Activated T-helper 1 cell treated with anti-CD3 and anti-CD28 coated beads, Interleukin-2, amount 50 U/mL, for 16 hours (primary cell): ENCODE measurements at places on chromosomes 12 and 14.

- DNase-seq = peak; percentile 17
These were observed 27.6 kb downstream of the BICD1 start for GRCh38 chr12:32134101-32134888.

- DNase-seq = no peak
These were observed 17.3 kb downstream of the TNFAIP2 start for GRCh38 chr14:103140316-103141109.

GRCh38 chr14:68403191-68404145 is 389.4 kb downstream of the ZFP36L1 start:
- DNase-seq = no peak

GRCh38 chr12:98465950-98466602 is 49.3 kb upstream of the TMPO start:
- DNase-seq = no peak

- no peak for DNase-seq
These were observed 330.2 kb downstream of the ZFP36L1 start for GRCh38 chr14:68462683-68463082.

DNA sequence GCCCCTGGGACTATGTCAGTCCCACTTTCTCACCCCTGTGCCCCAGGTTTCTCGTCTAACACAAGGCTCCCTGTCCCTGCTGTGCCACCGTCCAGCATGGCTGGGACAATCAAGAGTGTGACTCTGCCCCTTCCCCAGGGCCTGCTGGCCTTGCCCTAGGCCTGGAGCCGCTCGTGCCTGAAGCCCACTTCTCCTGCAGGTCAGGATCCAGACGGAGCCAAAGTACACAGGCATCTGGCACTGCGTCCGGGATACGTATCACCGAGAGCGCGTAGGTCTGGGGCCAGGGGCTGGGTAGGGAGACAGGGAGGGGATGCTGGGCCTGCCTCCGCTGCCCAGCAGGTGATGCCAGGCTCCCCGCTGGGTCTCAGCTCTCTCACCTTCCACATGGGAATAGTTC is 2.8 kb downstream of the SLC25A47 start:
- no peak for DNase-seq

DNA sequence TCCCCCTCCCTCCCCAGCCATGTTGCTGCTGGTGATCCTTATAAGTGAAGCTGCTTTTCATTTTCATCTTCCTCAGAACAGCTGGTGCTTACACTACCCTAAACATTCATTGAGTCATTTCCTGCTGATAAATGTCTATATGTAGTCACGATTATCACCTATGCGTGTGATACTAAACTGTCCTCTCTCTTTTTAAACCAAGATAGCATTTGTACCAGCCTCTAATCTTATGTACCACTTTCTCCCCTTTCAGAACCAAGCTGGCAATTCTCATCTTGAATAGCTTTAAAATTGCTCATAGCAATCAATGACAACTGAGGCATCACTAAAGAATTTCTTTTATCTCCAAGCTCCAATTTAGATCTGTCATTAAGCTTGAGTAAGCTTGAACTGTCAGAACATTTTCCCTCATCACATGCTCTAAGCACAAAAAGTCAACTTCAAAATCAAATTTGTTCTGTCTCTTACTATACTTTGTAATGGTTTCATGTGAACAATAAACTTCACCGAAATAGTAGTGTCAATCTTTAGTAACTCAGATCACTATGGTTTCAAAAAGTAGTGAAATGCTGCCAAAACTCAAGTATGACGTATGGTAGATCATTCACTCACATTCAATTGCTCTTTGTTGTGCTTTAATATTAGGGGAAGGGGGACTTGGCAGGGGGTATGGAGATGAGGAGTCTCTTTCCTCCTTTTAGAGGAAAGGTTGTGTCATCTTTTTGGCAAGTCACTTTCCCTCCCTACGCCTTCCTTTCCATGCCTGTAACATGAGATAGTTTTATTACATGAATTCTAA is 178.1 kb upstream of the NOVA1 start:
- DNase-seq = no peak

GRCh38 chr12:85301051-85301450 is 21.0 kb downstream of the ALX1 start:
- DNase-seq = no peak

- no peak for DNase-seq
These were observed 121.7 kb downstream of the SLC38A1 start for GRCh38 chr12:46147144-46147543.

GRCh38 chr12:107668320-107669098 is 17.1 kb upstream of the PWP1 start:
- no peak for DNase-seq

GRCh38 chr12:48866052-48866711 is 512 bp upstream of the RND1 start:
- no peak for DNase-seq

DNA sequence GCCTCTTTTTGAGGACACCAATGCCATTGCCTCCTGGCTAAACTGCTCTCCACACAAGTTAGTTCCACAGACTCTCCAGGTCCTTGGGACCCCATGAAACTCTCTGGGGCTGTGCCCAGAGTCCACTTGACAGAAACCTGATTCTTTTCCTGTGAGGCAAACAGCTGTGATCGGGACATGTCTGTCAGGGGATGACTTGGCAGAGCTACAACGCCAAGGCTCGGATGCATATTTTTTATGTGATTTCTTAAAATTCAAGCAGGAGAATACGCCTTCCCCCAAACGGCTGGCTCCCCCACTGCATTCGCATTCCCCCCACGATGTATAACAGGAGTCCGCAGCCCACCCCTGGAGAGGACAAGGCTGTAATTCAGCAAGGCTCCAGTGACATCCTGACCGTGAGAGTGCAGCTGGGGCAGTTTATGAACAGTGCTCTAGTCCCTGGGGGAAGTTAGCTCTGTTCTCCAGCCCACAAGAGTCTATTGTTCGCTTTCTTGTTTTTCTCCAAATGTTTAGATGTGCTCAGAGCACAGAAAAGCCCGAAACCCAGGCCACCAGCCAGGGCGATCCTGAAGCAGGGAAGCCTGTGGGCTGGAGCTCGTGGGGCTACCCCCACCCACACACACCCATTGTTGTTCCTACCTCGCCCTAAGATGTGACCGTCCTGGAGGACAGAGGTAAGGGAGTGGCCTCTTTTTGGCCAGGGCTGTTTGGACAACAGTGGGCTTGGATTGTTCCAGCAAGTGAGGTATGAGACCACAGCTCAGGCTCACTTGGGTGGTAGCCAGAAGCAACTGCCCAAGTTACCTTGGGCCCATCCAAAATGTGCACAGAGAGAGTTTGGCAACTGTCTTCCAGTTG is 159.5 kb downstream of the ZFP36L1 start:
- DNase-seq = no peak

GRCh38 chr14:31484754-31485153 is 3.1 kb downstream of the GPR33 start:
- no peak for DNase-seq

- no peak for DNase-seq
These were observed 127.7 kb upstream of the CAND1 start for GRCh38 chr12:67141296-67142018.

- DNase-seq = no peak
These were observed 12.4 kb downstream of the MLXIP start for GRCh38 chr12:122090759-122091515.

- DNase-seq = no peak
These were observed 48.0 kb downstream of the TMEM116 start for GRCh38 chr12:111964935-111965334.
